Caudate nucleus (tissue), 63 donors: ENCODE measurements at places on chromosomes 16 and 17.

GRCh38 chr17:77441940-77442339 is 301.2 kb downstream of the SEC14L1 start:
- DNase-seq: no peak

DNA sequence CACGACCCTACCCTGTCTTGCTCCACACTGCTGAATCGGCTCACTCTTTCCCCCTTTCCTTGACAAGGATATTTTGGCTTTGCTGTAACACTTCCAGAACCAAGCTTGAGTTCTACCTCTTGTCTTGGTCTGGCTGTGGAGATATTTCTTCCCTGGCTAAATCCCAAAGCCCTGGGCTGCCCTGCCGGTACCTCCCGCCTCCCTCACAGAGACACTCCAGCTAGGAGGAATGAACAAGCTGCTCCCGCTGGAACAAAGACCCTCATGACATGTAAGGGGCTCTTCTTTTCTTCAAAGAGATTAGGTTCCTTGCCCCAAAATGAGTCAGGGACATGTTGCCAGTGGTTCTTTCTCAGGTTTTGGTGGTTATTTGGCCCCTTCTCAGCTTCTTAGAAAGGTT is 10.8 kb downstream of the INPP5K start:
- no peak for DNase-seq

DNA sequence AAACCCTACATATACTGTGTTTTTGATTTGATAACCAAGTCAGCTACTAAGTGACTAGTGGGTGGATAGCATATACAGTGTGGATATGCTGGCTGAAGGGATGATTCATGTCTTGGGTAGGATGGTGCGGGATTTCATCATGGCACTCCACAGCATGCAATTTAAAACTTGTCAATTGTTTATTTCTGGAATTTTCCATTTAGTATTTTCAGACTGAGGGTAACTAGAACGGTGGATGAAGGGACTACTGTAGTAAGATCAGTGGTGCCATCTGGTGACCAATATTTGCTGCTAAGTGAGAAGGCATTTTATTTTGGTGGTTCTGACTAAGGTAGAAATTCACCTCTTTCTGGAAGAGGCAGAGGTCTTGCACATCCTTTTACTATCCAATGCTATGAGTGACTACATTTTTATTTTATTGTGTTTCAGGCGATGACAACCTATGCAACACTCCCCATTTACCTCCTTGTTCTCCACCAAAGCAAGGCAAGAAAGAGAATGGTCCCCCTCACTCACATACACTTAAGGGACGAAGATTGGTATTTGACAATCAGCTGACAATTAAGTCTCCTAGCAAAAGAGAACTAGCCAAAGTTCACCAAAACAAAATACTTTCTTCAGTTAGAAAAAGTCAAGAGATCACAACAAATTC is 3.1 kb downstream of the CDC6 start:
- no peak for DNase-seq

- DNase-seq: no peak
These were observed 41.0 kb downstream of the MRPS23 start for GRCh38 chr17:57808882-57809281.
